ENCODE measurements at places on chromosomes 16 and 17. TPM values are rescaled to one million over a fixed set of nuclear protein-coding genes. Genes with fewer than 3 reads are reported as not detected.

- DNase-seq: no peak
Measured at GRCh38 chr17:67733449-67733848, 15.7 kb downstream of the NOL11 start.

GRCh38 chr17:27989046-27989445, 53.4 kb upstream of the NLK start:
- no peak for DNase-seq

DNA sequence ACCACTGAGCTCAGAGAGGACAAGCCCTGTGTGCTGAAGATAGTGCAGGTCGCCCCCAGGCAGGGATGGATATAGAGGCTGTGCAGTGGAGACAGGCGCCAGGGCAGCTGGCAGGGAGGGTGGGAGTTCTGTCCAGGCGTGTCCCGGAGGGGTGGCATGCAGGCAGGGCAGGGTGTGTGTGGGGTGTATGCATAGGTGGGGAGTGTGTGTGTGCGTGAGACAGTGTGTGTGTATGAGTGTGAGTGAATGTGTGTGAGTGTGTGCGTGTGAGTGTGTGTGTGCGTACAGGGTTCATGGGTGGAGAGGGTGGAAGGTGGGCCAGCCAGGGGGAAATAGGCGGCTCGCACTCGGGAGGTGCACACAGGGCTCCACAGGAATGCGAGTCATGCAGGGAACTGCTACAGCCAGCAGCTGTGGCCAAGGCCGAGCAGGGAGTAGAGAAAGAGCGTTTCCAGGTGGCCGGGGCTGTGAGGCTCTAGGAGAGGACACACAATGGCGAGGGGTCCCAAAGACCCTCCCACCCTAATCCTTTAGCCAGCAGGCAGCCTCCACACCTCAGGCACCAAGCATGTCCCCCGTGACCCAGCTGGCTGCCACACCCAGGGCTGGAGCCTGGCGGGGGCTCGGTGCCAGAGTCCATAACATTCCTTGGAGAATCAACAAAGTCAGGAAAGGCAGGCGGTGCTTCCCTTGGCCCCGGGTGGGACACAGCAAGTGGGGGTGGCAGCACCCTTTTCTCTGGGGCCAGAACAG, 4.6 kb downstream of the PLCD3 start:
- DNase-seq: no peak

DNA sequence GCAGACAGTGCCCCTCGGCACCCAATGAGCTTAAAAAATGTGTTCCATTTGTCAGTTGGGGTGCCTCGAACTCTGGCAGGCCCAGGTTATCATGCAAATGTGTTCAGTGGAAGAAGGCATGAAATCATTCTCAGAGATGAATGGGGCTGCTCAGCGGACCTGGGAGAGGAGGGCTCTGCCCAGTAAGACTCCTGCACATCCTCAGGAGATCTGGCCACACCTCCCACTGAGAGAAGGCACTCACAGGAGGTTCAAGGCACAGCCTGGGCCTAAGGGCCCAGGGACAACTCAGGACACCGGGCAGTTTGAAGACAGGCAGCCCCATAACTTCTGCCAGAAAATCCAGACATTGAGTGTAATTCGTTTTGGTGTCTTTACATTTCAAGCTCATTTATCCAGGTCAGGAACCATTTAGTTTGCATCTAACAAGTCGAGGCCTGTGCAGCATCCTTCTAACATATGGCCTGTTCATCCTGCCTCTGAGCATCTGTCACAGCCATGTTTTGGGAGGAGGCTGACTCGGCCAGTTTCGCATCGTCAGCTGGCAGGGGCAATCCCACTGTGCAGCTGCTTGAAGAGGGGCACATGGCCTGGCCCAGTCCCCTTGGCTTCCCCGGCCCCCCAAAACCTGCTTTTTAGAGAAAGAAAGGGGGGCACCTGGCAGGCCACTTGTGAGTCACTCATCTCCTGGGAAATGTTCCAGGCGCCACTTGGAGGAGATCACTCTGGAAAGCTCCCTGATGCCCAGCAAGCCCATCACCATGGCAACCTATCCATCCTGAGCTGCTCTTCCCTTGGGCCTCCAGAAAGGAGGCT, 31.2 kb upstream of the BCAR1 start:
- no peak for DNase-seq

- DNase-seq: peak; percentile 26
Measured at GRCh38 chr17:13135506-13135905, 117.7 kb upstream of the ELAC2 start.

- no peak for DNase-seq
Measured at GRCh38 chr16:336269-336668, 16.3 kb downstream of the AXIN1 start.

GRCh38 chr16:11407047-11407982, 62.1 kb downstream of the RMI2 start:
- no peak for DNase-seq

DNA sequence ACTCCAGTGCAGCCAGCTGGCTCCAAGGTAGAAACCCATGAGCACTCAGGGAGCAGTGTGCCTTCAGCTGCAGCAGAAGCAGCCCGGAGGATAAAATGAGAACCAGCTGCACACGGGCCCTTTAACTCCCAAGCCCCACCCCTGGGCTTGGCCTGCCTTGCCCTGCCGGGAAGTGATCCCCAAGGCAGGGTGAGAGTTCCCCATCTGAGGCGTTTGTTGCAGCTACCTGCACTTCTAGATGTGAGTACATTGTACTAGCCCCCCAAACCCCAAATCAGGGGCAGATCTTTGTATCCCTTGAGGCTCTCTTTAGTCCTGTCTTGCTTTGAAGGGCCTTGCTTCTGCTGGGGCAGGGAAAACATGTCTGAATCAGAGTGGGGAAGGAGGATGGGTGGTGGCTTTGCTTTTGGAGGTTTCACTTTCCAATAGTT, at the start of gene MVP:
Gene MVP, plus strand, starts transcription at position 192 of the 431 bp plus-strand sequence. CDS start 10,088 bp downstream, outside the sequence.
- DNase-seq: no peak

- no peak for DNase-seq
Measured at GRCh38 chr16:22373662-22374310, 633 bp downstream of the CDR2 start.

DNA sequence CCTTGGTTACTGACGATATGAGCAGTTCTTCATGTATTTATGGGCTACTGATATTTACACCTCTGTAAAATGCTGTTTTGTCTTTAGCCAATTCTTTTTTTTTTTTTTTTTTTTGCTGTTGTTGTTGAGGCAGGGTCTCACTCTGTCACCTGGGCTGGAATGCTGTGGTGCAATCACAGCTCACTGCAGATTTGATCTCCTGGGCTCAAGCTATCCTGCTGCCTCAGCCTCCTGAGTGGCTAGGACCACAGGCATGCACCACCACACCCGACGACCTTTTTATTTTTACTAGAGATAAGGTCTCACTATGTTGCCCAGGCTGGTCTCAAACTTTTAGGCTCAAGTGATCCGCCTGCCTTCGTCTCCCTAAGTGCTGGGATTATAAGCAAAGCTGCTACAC, 225.0 kb upstream of the AXIN2 start:
- no peak for DNase-seq

DNA sequence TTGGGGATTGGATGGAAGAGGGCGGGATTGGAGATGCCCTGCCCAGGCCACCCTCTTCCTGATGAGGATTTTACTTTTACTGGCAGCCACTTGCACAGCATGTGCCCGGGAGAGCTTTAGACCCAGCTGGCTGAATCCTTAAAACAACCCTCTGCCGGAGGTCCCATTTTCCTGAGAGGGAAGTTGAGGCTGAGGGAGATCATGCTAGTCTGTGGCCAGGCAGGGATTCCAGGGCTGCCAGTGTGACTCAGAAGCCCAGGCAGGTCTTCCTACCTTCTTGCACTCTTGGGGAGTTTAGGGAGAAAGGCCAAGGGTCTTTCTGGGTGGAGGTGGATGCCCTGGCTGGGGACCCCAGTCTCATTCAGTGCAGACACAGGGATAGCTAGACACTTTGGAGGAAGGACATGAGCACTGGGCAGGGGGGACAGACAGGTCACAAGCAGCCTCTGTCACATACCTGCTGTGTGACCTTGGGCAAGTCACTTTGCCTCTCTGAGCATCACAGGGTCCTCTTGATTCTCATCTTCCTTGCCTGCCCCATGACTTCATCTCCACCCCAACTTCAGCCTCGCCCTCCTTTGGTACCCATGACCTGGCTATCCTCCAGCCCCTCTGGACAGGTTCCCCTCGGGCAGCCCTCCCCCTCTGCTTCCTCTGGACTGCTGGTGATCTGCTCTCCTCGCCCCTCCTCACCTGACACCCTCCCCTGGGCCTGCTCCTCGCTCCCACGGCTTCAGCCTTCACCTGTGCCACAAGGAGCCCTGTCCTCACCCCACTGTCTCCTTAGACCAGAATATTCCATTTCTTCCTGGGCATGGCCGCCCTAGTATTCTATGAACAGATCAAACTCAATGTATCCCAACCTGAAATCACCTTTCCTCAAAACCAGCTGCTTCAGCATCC, 11.3 kb upstream of the DCAF7 start:
- DNase-seq: no peak

GRCh38 chr17:35870906-35871819, 2.5 kb upstream of the HEATR9 start:
- no peak for DNase-seq

- DNase-seq: no peak
Measured at GRCh38 chr17:29769225-29769624, 146.5 kb upstream of the CORO6 start.

DNA sequence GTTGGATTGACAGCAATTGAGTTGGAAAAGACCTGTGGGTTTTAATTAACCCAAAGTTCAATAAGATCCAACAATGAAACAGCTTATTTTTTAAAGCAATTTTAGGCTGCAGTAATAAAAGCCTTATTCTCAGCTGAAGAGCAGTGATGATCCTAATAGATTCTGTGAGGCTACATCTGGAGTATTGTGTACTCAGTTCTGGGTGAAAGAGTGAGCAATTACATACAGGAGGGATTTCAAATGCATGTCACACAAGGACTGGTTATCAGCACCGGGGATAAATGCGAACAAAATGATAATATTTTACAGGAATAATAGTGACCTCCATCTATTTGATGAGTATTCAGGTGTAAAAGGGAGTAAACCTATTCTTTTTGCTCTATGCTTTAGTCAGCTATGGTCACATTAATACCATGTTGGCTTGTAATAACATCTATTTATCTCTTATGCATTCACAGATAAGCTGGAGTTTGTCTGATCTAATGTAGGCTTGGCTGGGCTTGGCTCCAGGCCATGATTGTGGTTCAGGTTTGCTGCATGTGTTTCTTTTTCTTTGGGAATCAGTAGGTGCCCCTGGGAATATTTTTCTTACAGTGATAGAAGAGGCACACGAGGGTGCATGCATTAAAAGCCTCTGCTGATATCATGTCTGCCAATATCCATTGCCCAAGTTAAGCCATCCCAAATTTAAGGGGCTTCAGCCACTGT, 22.2 kb upstream of the TOX3 start:
- no peak for DNase-seq

DNA sequence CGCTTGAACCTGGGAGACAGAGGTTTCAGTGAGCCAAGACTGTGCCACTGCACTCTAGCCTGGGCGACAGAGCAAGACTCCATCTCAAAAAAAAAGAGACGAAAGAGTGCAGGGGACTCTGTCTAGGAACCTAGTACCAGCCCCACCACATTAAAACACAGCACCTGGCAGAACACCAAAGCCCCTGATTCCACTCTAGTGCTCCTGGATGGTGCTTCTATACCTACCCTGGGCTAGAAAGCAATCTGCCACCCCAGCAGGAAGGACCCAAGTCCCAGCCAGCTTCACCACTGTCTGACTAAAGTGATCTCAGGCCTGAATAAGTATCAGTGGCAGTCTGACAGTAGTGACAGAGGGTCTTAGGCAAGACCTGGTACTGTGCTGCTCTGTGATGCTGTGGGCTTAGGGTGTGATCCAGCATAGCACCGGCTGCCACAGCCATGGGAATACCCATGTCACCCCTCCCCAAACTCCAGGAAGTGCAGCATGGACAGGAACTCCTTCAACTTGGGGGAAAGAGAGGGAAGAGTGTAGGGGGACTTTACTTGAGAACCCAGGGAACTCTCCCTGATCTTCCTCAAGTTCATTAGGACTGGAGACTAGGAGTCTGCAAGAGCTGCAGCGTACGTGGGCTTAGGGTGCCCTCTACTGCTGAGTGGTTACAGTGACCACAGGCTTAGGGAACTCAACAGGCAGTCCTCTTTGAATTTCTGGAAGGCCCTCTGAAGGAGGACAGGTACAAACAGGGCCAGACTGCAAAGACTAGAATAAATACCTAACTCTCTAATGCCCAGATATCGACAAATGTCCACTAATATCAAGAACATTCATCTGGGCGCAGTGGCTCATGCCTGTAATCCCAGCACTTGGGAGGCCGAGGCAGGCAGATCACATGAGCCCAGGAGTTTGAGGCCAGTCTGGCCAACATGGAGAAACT, 30.0 kb upstream of the RNF43 start:
- no peak for DNase-seq

DNA sequence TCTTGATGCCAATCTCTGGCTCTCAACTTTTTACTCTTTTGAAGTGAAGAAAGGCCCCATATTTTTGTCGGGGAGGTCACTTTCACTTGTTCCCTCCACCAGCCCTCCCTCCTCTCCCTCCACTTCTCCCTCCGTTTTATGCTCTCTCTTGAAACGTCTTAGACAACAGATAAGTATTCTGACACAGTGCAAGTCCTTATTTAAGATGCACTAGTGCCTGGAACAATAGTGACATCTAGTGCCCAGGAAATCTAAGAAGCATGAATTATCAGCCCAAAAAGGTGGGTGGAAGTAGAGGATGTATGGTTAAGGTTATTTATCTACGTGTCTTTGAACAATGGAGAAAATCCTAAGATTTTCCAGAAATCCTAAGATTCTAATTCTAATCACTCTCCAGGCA, 17.9 kb downstream of the PSME3IP1 start:
- no peak for DNase-seq

GRCh38 chr16:50735629-50736122, 6.2 kb upstream of the CYLD start:
- DNase-seq: peak; percentile 34

DNA sequence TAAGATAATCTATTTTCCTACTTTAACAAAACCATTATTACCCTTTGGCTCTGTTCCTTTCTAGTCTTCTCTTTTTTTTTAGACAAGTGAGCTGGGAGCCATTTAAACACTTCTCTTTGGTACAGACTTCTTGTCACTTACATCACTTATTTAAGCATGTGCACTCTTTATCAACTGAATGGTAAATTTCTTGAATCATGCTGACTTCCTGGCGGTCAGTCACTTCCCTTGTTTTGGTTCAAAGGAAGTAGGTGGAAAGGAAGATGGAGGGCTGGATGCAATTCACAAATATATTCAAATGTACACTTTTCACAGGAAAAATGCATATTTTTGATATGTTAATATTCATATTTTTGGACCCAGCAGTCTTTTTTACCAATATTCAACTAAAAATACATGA, 97.1 kb downstream of the ITFG1 start:
- DNase-seq: no peak

APOH gene
- not detected for total RNA-seq

PIK3R5 gene
- 7.0 TPM for total RNA-seq

CPNE7 gene
- total RNA-seq: 1.7 TPM

TMEM132E gene
- under 0.01 TPM for total RNA-seq

RDM1 gene
- not detected for total RNA-seq

WNT9B gene
- total RNA-seq: 0.65 TPM

HBA1 gene
- total RNA-seq: 906 TPM

TBX4 gene
- not detected for total RNA-seq

PLXDC1 gene
- total RNA-seq: 9.2 TPM

MYL4 gene
- total RNA-seq: not detected

FBXL19 gene
- 21.8 TPM for total RNA-seq

ACE gene
- 9.6 TPM for total RNA-seq
